T-helper 9 cell (primary cell): ENCODE measurements at places on chromosomes 2 and 18.

GRCh38 chr2:152458441-152458940 lies 123.5 kb downstream of the FMNL2 start:
- no peak for DNase-seq

DNA sequence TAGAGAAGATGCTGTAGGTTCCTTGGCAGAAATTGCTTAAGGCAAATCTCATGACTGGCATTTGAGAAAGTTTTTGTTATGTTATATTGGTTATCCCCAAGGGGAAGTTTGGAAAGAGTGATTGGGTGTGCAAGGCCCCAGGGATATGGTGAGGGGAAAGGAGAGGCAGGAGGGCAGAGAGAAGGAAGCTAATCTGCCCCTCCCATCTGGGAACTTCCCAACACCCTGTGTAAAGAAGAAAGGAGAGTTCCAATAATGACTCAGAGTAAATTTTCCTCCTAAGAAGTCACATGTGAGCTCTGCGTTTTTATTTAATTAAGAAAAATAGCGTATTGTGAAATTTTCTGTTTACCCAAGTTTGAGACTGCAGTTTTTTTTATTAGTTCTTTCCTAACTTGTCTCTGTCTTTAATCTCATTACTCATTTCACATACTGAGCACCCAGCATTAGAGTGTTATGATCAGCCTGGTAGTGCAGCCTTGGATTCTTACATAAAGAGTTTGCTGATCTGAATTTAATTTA lies 3.1 kb upstream of the KYNU start:
- no peak for DNase-seq

DNA sequence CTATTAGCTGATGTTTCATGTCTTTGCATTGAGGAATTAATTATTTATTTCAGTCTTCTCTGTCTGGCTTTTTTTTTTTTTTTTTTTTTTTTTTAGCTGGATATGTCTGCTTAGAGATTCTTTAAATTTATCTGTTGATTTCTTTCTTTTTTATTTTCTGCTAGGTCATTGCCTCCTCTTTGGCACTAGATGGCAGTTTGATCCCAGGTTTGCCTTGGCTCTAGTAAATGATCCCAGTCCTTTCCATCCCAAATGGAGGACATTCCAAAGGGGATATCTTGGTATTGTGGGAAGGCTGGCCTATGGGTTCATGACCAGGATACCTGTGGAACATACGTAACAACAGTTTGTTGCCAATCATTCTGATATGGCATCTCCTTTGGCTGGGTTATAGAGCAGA lies 339.5 kb upstream of the GCFC2 start:
- DNase-seq: no peak

- DNase-seq: no peak
Measured at GRCh38 chr18:45951016-45951714, 16.0 kb downstream of the EPG5 start.

DNA sequence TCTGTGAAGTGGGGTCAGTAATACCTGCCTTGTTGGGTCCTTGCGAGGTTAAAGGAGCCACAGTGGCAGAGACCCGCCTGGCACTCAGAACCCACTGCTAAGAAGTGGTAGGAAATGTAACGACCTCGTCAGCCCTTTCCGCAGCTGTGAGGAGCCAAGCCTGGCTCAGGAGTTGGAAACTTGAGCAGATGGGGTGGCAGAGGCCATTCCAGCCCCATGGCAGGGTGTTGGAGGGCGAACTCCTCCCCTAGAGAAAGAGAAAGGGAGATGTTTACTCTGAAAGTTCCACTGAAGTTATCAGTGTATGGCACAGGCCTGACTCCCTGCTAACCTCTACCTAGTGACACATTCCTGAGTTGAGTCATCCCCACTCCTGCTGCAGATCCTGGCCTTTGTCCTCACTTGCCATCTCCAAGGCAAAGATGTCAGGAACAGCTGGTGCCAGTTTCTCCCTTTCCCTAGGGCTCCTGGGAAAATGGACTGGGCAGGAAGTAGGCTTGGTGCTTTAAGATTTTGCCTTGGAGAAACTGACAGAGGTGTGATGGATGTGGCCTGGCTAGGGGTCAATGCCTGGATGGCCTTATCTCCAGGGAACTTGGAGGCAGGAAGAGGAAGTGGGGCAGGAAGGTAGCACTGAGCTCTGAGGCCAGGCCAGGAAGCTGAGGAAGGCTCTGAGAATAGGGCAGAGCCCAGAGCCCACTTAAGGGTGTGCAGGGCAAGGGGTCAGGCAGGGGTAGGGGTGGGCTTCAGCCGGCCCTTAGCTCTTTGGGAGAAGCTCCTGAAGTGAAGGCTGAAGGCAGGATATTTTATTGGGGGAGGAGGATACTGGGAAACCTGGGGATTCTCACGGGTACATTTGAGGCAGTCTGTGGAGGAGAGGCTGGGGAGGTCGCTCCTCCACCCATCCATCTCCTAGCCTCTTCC lies 888 bp downstream of the VAMP5 start:
- no peak for DNase-seq

GRCh38 chr18:574149-574860 lies 5.9 kb upstream of the CETN1 start:
- no peak for DNase-seq

GRCh38 chr2:48048476-48049171 lies 142.3 kb upstream of the FBXO11 start:
- DNase-seq: no peak
